ENCODE measurements at places on chromosomes 7 and 10. TPM values are rescaled to one million over a fixed set of nuclear protein-coding genes. Genes with fewer than 3 reads are reported as not detected.

TSPAN15 gene
- 19.7 TPM for total RNA-seq

WNT8B gene
- 0.29 TPM for total RNA-seq

GDF2 gene
- not detected for total RNA-seq

LRGUK gene
- 0.57 TPM for total RNA-seq

PDE1C gene
- 8.5 TPM for total RNA-seq

HOXA5 gene
- total RNA-seq, result 55.0 TPM

CFAP70 gene
- 9.7 TPM for total RNA-seq

NSUN5 gene
- total RNA-seq, result 21.3 TPM

ETV1 gene
- total RNA-seq, result 35.6 TPM

STEAP4 gene
- total RNA-seq, result 1.2 TPM

ABCB4 gene
- 1.00 TPM for total RNA-seq
